ENCODE measurements at places on chromosomes 12 and 14.

DNA sequence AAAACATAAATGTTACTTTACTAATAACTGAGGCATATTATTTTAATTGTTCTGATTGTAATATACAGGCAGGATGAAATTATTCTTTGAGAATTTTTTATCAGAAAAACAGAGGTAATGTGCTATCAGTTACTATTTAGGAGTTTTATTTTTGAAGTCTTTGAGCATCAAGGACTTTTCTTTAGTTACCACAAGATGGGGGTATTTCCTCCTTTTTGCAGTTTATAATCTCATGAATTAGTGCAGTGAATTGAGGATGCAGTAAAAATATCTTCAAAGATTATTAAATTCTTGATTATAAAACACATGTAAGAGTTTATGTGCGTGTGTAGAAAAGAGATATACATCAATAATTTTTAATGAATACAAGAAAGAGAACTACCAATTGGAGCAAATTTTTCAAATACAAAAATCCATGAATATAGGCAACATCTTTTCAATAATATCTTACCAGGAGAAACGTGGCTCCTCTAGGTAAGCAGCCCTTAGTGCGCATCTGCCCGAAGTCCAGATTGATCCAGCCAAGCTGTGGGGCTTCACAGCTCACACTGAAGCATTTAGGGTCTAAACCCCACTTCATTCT, 71.6 kb downstream of the ERGIC2 start:
- no peak for DNase-seq

GRCh38 chr12:106861984-106862916, 87.8 kb downstream of the RIC8B start:
- no peak for DNase-seq

DNA sequence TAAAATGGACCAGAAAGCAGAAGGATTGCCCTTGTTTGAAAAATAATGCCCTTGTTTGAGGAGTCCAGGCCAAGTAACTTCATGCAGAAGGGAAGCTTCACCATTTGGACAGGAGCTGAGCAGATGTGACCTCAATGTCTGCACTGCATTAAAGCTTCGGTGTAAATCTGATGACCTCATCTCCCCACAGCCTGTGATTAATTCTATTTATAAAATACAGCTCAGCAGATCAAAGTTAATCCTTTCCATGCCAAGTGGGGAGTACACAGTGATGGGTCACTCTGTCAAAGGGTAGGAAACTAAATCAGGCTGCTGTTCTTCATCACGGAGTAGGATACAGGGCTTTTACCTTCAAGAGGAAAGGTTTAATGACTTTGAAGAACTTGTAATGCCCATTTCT, 533.7 kb downstream of the RPS29 start:
- DNase-seq = no peak

- no peak for DNase-seq
Measured at GRCh38 chr12:92072112-92072511, 73.5 kb downstream of the BTG1 start.

DNA sequence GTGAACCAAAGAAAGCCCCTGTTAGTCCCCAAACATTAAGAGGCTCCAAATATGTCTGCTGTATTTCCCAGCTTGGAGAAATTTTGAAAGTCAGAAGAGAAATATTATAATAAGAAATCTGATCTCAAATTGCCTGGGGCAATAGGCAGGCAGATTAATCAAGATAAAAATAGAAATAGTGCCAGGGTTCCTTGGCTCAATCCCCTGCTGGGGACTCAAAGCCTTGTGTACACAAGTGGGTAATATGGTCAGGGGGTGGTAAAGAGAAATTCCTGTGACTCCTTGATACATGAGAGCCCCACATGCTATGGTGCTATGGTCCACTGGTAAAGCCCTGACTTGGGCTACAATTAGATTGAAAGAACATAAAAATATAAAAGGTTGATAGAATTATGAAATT, 41.3 kb upstream of the ARID2 start:
- DNase-seq = no peak

GRCh38 chr14:55414551-55414950, 2.9 kb upstream of the ATG14 start:
- no peak for DNase-seq

DNA sequence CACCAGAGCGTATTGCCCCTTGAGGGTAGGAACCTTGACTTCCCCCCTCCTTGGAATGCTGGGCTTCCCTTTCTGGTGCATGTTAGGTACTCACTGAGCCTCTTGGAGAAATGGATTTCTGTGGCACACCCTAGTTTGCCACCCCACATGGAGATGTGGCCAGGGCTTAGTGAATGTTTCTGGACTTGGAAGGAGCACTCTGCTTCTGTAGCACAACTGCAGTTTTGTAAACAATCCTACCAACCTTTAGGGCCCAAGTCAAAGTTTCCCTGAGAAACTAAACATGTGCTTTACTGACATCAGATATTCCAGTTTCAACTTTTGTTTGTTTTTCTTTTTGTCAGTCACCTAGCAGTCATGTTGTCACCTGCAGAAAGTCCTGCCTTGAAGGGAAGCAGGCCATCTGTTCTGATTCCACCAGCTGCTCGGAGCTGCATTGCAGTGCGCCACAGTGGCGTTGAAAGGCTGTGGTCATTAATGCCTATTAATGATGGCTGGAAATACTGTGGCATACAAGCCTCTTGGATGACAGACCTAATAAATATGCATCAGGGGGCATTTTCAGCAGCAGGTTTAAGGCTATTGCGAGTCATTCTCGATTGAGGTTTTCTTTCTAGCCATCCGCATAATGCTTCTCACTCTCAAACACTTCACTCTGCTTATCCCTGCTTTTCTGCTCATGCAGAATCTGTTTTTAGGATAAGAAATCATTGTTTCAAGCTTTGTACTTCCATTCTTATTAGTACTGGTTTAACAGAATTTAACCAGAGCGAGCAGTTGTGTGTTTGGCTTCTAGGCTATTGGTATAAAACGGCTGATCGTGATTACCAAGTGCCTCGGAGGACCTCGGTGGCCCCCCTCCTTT, 7.8 kb downstream of the PELI2 start:
- DNase-seq = no peak

GRCh38 chr12:57139796-57140649, 7.4 kb downstream of the LRP1-AS start:
- no peak for DNase-seq

- DNase-seq = no peak
Measured at GRCh38 chr12:27015730-27016076, 1.5 kb upstream of the TM7SF3 start.
